ENCODE measurements at places on chromosomes 11 and 22. TPM values are rescaled to one million over a fixed set of nuclear protein-coding genes. Genes with fewer than 3 reads are reported as not detected.

DNA sequence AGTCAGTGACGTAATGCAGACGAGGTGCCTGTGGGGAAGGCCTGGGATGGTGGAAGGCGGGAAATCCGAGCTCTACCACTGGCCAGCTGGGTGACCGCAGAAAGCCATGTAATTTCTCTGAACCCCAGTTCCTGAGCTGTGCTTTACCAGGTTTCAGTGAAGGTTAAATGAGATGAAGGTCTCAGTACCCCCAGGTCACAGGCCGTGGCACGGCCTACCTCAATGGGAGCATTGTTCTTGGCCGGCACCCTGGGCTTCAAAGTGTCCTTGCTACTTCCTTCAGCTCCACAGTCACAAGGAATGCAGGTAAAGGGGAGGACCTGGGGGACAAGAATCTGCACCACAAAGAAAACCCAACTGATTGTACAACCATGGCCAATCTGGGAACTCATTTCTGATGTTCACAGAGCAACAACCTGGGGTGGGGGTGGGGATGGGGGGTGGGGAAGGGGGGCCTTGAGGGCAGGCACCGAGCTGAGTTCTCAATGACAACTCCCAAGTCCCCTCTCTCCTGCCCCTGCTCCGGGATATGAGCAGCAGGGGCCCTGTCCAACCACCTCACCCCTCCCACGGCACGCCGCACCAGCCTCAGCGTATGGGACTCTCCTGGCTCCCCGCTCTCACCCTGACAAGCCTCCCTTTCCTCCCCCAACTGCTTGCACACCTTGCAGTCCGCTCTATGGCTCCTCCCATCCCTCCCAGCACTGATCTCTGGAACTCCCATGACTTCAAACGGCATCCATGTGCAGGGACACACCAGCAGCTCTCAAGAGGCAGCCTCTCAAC, 59.1 kb upstream of the ARFGAP3 start:
- no peaks in the 10 kb centered on the region for H3K36me3 ChIP-seq
- no peak for DNase-seq
- no peak overlapping the region for H3K4me3 ChIP-seq
- peaks cover 7% of the 10 kb centered on the region for H3K4me1 ChIP-seq
- no peaks in the 10 kb centered on the region for H3K27me3 ChIP-seq

DNA sequence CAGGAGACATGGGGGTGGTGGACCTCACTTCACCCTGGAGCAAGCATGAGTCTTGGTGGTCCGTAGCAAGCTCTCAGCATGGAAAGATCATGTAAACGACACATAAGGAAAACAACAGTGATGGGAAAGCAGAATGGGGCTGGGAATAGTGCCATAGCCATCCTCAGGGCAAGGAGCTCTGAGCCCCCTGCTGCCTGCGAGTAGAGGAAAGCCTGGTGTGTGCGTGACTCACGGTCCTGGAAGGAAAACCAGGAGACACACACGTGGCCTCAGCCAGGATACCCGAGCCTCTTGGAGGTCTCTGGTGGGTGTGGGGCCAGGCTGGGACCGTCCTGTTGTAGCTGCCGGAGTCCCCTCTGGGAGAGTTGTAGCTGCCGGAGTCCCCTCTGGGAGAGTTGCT, 12.4 kb downstream of the SHANK3 start:
- DNase-seq = no peak
- peaks cover 4% of the 10 kb centered on the region for H3K27me3 ChIP-seq
- H3K4me3 ChIP-seq = no peak overlapping the region
- peak overlapping the region; percentile 3 for H3K27ac ChIP-seq
- H3K4me1 ChIP-seq = no peaks in the 10 kb centered on the region

DNA sequence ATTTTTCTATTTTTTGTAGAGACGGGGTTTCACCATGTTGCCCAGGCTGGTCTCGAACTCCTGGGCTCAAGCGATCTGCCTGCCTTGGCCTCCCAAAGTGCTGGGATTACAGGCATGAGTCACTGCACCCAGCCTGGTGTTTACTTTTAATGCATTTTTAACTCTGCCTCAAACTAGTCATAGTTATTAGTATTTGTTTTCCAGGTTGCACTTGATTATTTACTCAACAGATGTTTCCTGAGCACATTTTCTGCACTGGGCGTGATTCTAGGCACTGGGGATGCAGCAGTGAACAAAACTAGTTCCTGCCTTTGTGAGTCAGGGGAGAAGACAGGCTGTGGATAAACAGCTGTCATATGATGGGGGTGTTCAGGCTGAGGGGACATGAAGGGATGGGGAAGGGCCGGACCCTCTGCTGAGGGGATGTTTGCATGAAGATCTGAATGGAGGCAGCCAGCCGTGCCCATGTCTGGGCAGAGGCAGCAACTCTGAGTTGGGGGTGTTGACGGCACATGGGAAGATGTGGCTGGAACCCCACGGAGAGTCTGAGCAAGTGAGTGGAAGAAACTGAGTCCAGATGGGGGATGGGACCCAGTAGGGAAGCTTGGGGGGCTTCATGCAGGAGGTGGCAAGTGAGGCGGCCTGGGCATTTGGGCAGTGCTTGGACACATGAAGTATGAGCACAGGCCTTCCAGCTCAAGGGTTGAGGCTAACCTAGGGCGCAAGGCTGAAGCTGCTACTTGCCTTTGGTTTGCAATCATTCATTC, 34.4 kb downstream of the MPPED1 start:
- no peak overlapping the region for H3K27ac ChIP-seq
- H3K4me1 ChIP-seq = no peaks in the 10 kb centered on the region
- peaks cover 3% of the 10 kb centered on the region for H3K27me3 ChIP-seq
- no peak for DNase-seq

- DNase-seq = no peak
- no peaks in the 10 kb centered on the region for H3K36me3 ChIP-seq
- peaks cover 2% of the 10 kb centered on the region for H3K27me3 ChIP-seq
- no peak overlapping the region for H3K4me3 ChIP-seq
These were observed 222.7 kb upstream of the SESN3 start for GRCh38 chr11:95453616-95454171.

DNA sequence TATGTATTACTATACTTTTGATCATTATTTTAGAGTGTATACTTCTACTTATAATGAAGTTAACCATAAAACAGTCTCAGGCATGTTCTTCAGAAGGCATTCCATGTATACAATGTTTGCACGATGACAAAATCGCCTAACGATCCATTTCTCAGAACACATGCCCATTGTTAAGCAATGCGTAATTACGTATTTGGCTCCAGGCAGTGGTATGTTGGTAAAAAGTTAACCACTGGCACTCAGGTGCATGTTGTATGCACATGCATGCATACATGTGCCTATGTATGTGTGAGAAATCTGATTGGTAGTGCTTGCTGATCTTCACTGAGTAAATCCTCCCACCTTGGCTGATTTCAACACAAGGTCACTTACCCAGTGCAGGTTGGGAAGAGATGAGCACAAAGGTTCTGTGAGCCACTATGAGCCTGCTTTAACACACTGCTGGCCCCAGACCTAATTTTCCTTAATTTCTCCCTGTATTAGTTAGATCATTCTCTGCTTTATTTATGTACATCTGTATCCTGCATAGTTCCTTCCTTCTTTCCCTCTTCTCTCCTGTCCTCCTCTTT, 164.6 kb downstream of the ARHGAP42 start:
- no peaks in the 10 kb centered on the region for H3K4me1 ChIP-seq
- H3K27ac ChIP-seq = no peak overlapping the region
- DNase-seq = no peak
- H3K4me3 ChIP-seq = no peak overlapping the region
- H3K36me3 ChIP-seq = no peaks in the 10 kb centered on the region
- H3K27me3 ChIP-seq = no peaks in the 10 kb centered on the region

GRCh38 chr11:118892514-118892913, 8.8 kb downstream of the CXCR5 start:
- peak; percentile 66 for DNase-seq
- H3K27ac ChIP-seq = peak overlapping the region; percentile 84
- H3K27me3 ChIP-seq = no peaks in the 10 kb centered on the region
- peak overlapping the region; percentile 64 for H3K4me3 ChIP-seq
- peaks cover 72% of the 10 kb centered on the region for H3K4me1 ChIP-seq

DNA sequence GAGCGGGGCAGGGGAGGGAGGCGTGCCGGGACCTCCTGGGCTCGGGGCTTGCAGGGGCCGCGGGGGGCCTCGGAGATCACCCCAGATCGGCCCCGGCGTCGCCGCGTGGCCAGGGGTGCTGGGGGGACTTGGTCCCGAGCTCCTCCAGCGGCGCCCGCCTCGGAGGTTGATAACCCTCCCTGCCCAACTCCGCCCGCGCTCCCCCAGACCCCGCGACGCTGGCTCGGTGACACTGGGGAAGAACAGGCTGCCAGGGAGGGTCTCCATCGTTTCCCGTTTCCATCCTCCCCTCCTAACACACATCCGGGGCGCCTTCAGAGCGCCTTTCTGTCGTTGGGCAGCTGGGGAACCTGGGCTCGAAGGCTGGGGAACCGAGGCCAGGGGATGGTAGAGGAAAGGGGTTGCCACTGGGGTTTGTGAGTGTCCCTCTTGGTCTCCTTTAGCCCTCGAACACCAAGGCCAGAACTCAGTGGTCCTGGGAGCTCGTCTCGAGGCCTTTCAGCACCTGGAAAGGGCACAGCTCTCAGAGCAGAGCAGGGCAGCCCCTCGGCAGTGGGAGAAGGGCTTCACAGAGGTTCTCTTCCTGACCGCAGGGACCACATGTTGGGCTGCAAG, 431 bp downstream of the SLC37A2 start:
- peaks cover 42% of the 10 kb centered on the region for H3K27me3 ChIP-seq
- peak overlapping the region; percentile 55 for H3K4me3 ChIP-seq
- peaks cover 12% of the 10 kb centered on the region for H3K4me1 ChIP-seq
- no peak for DNase-seq
- H3K27ac ChIP-seq = no peak overlapping the region

DNA sequence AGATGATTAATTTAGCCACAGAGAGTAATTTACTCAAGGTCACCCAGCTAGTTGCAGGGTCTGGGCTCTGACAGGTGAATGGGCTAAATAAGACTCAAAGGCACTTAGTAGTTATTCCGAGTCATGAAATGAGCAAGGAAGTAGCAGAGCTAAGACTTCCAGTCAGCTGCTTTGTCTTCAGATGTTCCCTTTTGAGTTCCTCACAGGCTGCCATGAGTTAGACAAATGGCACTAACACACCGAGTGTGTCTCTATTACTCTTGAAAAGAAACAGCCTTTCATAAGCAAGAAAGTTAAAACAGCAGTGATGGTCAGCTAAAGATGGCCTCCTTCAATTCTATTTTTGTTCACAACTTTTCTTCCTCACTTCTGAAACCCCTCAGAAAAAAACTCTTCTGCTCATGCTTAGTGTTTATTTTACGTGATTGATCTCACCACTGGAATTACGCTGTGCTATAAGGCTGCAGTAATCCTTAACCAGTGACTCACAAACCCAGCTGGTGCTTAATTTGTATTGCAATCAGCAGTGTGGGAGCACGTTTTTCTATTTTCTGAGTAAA, 389.1 kb downstream of the AASDHPPT start:
- no peaks in the 10 kb centered on the region for H3K4me1 ChIP-seq
- H3K27me3 ChIP-seq = no peaks in the 10 kb centered on the region
- no peak overlapping the region for H3K4me3 ChIP-seq
- H3K27ac ChIP-seq = no peak overlapping the region
- no peaks in the 10 kb centered on the region for H3K36me3 ChIP-seq

DNA sequence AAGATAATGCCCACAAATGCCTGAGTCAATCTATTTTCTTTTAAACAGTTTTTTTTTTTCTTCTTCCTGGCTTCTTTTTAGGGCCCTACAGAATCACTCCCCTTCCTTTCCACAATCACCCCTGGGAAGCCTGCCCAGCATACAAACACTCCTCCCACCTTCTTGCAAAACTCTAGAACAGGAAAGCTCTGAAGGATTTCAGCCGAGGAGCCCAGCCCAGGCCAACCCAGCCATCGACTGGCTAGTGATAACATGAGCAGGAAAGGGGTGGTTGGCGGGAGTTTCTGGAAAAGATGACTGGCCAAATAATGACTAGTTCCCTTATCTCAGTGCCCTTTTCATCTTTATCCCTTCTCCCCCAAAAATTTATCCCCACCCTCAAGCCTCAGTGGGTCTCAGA, 68.2 kb downstream of the USP35 start:
- H3K36me3 ChIP-seq = no peaks in the 10 kb centered on the region
- H3K27me3 ChIP-seq = no peaks in the 10 kb centered on the region
- DNase-seq = no peak
- no peaks in the 10 kb centered on the region for H3K4me1 ChIP-seq
- H3K4me3 ChIP-seq = no peak overlapping the region

DNA sequence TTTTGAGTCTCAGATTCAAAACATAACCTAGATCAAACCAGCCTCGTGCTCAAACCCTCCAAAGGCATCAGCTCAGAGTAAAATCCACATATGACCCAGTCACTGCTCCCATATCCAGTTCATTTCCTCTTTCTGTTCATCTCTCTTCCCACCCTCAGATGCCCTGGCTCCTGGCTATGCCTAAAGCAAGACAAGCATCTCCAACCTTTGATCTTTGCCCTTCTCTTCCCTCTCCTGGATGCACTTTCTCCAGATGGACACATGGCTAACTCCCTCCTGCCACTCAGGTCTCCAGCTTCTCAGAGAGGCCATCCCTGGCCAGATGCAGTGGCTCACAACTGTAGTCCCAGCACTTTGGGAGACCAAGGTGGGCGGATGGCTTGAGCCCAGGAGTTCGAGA, 14.3 kb upstream of the CREB3L1 start:
- peaks cover 6% of the 10 kb centered on the region for H3K27me3 ChIP-seq
- DNase-seq = no peak
- no peak overlapping the region for H3K4me3 ChIP-seq

DNA sequence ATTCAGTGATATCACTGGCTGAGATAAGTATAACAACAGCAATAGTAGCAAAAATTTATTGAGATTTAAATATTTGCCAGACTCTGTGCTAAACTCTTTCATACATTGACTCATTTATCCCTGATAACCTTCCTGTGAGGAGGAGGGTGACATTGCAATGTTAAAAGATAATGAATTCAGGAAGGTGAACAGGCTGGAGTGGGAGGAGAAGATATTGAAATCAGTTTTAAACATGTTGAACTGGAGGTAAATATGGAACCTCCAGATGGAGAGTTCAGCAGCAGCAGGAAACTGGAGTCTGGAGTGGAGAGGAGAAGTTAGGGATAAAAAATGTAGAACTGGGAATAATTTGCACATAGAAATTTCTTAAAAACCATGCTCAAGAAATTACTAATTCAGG, 142.0 kb upstream of the FAT3 start:
- no peak overlapping the region for H3K4me3 ChIP-seq
- H3K27ac ChIP-seq = no peak overlapping the region
- H3K36me3 ChIP-seq = no peaks in the 10 kb centered on the region
- DNase-seq = no peak
- no peaks in the 10 kb centered on the region for H3K4me1 ChIP-seq

GRCh38 chr11:86453290-86454030, 78.8 kb downstream of the CCDC81 start:
- H3K36me3 ChIP-seq = no peaks in the 10 kb centered on the region
- H3K27me3 ChIP-seq = no peaks in the 10 kb centered on the region
- peaks cover 3% of the 10 kb centered on the region for H3K4me1 ChIP-seq

- peaks cover 7% of the 10 kb centered on the region for H3K36me3 ChIP-seq
- peaks cover 24% of the 10 kb centered on the region for H3K4me1 ChIP-seq
- no peak overlapping the region for H3K4me3 ChIP-seq
- H3K27ac ChIP-seq = no peak overlapping the region
These were observed 34.0 kb downstream of the SIK3 start for GRCh38 chr11:117064275-117064674.

- peak overlapping the region; percentile 99 for H3K27ac ChIP-seq
- DNase-seq = peak; percentile 74
- peak overlapping the region; percentile 97 for H3K4me3 ChIP-seq
- peaks cover 15% of the 10 kb centered on the region for H3K36me3 ChIP-seq
These were observed 817 bp downstream of the RELT start for GRCh38 chr11:73376803-73377629.

The INS gene
- total RNA-seq = not detected

The MUC5B gene
- not detected for total RNA-seq

The APOL3 gene
- total RNA-seq = 80.2 TPM

The PANX3 gene
- not detected for total RNA-seq

The THAP12 gene
- 53.1 TPM for total RNA-seq

The TMPRSS6 gene
- 1.1 TPM for total RNA-seq

Measured in activated CD8-positive, alpha-beta T cell treated with anti-CD3 and anti-CD28 coated beads, Interleukin-2, amount 10 ng/mL, durations not matched to agents 7 days and 5 days (primary cell).